ENCODE measurements at places on chromosomes 1 and 21. TPM values are rescaled to one million over a fixed set of nuclear protein-coding genes. Genes with fewer than 3 reads are reported as not detected.
A peak's percentile ranks its signal among the peaks of the same experiment; 100 is the strongest.

GRCh38 chr1:233631810-233632405, 18.0 kb downstream of the KCNK1 start:
- no peak for DNase-seq
- no peak overlapping the region for H3K4me3 ChIP-seq
- no peaks in the 10 kb centered on the region for H3K4me1 ChIP-seq

Gene LDLRAD1
- total RNA-seq = not detected

DNA sequence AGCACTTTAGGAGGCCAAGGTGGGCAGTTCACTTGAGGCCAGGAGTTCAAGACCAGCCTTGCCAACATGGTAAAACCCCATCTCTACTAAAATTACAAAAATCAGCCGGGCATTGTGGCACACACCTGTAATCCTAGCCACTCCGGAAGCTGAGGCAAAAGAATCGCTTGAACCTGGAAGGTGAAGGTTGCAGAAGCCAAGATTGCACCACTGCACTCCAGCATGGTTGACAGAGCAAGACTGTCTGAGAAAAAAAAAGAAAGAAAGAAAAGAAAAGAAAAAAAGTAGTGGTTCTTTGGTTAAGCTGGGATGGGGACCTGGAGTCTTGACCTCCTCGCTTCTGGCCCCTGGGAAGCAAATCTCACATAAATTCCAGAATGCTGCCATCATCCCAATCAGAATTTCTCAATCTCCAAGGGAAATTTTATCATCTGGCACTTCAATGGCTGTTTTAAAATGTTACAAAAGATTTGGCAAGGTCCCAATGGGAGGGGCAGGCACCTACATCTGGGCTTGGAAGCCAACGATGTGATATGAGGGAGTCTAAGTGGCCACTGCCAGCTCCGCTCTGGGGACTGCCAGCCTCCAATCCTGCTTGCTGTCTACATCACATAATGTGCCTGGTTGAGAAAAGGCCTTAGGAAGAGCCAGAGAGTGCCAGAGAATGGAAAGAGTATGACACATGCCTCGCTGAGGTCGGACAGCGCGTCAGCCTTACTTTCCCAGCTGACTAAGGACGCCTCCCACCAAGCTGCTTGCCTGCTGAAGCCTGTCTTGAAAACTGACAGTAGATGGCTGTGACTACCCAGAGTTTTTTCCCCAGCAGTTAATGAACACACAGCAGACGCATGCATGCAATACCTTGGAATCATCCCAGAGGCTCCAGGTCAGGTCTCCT, 42.1 kb upstream of the SRP9 start:
- peak overlapping the region; percentile 96 for H3K27ac ChIP-seq
- H3K36me3 ChIP-seq = no peaks in the 10 kb centered on the region
- H3K4me1 ChIP-seq = peaks cover 28% of the 10 kb centered on the region
- H3K4me3 ChIP-seq = peak overlapping the region; percentile 78
- DNase-seq = peak; percentile 94

DNA sequence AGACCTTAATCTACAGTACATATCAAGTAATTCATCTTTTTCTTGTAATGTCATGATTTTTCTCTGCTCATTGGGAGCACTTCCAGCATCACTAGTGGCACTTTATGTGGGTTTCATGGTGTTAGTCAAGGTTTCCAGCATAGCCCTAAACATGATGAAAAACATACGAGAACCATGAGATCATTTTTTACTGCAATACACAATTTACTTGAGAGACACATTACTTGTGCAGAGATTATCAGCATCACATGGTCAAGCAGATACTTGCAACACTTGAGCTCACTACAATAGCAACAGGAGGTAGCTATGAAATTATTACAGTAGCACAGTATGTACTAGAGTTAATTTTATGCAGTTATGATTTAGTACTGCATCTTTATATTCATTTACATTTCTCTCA, 36.4 kb downstream of the ITGB3BP start:
- peaks cover 8% of the 10 kb centered on the region for H3K4me1 ChIP-seq
- H3K4me3 ChIP-seq = no peak overlapping the region
- H3K27me3 ChIP-seq = no peaks in the 10 kb centered on the region

DNA sequence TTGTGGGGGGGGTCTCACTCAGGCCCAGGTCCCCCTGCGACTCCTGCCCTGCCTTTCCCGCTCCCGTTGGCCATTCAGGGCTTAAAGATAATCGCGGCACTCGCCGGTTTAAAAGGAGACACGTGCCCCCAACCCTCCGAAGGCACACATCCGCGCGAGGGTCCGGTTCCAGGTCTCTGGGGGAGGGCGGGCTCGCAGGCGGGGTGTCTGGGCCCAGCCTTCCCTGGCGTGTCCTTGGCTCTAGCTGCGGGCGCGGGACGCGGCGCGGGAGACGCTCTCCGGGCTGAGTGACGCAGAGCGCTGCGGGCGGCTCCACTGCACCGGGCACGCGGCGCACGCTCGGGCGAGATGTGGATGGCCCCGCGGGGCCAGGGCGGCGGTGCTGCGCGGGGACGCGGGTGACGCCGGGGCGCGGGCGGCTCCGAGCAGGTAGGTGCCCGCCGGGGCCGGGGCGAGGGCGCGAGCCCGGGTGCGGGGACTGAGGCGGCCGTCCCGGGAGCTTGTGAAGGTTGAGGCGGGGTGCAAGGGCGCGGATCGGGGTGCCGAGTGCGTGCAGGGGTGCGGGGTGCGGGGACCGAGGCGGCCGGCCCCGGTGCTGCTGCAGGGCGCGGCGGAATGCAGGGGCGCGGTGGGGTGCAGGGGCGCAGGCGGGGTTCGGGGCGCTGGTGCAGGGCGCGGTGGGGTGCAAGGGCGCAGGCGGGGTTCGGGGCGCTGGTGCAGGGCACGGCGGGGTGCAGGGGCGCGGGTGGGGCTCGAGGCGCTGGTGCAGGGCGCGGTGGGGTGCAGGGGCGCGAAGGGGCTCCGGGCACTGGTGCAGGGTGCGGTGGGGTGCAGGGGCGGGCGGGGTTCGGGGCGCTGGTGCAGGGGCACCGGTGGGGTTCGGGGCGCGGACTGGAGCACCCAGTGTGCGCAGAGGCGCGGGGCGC, 3.3 kb upstream of the TRPM2 start:
- peaks cover 51% of the 10 kb centered on the region for H3K27me3 ChIP-seq
- H3K27ac ChIP-seq = no peak overlapping the region
- no peaks in the 10 kb centered on the region for H3K36me3 ChIP-seq

- no peak overlapping the region for H3K4me3 ChIP-seq
- H3K27ac ChIP-seq = no peak overlapping the region
- peaks cover 3% of the 10 kb centered on the region for H3K4me1 ChIP-seq
- DNase-seq = no peak
- peaks cover 20% of the 10 kb centered on the region for H3K36me3 ChIP-seq
These were observed 54.6 kb downstream of the ADSS2 start for GRCh38 chr1:244397131-244397530.

Gene SPRR4
- total RNA-seq = not detected

DNA sequence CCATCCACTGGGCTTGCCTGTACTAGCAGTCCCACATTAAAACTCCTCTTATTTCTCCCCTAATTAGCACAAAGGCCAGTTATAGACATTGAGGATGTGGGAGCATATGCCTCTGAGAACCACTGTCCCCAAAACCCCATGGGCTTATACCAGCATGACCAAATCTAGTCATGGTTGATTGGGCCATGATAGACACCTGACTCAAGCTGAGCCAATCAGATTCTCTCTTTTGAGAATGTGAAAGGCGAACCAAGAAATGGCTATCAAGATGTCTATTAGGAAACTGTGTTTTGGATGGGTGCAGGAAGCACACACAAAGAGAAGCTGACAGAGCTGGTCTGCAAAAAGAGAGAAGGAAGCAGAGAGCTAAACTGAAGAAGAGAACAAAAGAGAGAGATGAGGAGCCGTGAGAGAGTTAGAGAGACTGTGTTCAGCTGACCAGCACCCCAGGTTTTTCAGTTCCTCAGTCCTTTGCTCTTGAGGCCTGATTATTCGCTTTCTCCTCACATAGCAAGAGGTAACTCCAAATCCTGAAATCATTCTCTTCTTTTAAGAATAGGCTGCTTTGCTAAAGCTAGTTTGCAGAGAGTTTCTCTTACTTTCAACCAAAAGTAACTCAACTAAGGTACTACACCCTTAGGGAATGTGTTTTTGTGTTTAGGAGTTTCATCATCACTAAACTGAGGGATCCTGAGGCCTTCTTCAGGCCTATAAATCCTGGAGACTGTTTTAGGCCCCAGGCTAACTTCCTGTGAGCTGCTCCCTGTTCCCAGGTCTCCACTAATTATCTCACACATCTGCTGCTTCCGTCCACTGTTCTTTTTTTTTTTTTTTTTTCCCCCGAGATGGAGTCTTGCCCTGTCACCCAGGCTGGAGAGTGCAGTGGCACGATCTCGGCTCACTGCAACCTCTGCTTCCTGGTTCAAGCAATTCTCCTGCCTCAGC, 7.9 kb upstream of the TIPRL start:
- no peak for DNase-seq
- H3K36me3 ChIP-seq = no peaks in the 10 kb centered on the region
- H3K27me3 ChIP-seq = no peaks in the 10 kb centered on the region
- H3K4me1 ChIP-seq = peaks cover 13% of the 10 kb centered on the region
- 0 out of 2 replicates have a peak overlapping the region, but pooled peaks have one; percentile 1 for H3K27ac ChIP-seq

GRCh38 chr21:41739011-41739410, 27.8 kb downstream of the RIPK4 start:
- H3K27ac ChIP-seq = no peak overlapping the region
- no peak overlapping the region for H3K4me3 ChIP-seq
- DNase-seq = no peak
- no peaks in the 10 kb centered on the region for H3K4me1 ChIP-seq
- H3K27me3 ChIP-seq = peaks cover 26% of the 10 kb centered on the region

DNA sequence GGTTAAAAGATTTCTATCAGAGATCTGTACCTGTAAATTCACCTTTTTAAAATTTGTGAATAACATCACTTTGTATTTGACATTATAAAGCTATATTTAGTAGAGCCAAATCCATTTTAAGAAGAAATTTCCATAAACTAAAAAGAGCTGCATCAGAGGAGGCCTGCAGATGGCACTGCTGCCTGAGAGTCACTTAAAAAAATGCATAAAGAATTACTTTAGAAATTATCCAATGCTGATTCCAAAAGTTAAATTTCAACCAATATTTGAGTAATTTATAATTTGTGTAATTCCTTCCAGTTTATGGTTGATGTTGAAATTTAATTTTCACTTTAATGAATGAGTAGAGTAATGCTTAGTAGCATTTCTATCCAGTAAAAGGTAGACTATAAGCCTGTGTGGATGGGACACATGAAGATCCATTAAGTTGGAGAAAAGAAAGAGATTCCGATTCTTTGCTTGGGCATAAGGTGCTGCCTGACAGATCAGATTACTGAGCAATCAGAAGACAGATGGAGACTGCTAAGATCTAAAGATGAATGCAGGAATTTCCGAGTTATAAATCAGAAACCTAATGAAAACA, 20.7 kb upstream of the RPE65 start:
- no peaks in the 10 kb centered on the region for H3K4me1 ChIP-seq
- no peaks in the 10 kb centered on the region for H3K27me3 ChIP-seq
- H3K36me3 ChIP-seq = no peaks in the 10 kb centered on the region
- H3K4me3 ChIP-seq = no peak overlapping the region
- no peak overlapping the region for H3K27ac ChIP-seq

DNA sequence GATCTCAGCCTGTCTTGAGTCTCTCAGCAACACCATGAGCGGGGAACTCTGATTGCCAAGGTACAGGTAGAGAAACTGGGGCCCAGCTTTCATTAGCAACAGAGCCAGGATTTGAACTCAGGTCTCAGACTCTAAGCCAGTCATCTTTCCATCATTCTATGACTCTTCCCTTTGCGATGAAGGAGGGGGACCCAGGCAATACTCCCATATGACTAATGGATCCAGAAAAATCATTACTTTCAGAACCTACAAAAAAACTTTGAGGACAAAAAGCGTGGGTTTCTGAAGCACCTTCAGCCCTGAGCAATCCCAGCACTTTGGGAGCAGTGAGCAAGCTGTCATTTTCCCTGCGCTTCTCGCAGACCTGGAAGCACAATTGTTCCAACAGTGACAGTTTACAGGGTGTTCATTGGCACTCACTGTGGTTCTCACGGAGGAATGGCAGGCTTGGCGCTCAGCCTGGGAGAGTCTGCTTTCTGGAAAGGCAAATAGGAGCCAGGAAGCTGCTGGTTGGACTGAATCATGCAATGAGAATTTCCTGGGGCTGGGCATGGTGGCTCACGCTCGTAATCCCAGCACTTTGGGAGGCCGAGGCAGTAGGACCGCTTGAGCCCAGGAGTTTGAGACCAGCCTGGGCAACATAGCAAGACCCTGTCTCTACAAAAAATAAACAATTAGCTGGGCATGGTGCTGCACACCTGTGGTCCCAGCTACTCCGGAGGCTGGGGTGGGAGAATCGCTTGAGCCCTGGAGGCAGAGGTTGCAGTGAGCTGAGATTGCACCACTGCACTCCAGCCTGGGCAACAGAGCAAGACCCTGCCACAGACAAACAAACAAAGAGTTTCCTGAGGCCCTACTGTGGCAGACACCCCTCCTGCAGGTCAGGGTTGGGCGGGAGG, 40.1 kb downstream of the SLC2A7 start:
- peak overlapping the region; percentile 71 for H3K4me3 ChIP-seq
- 0 out of 2 replicates have a peak, but pooled peaks cover under 1% of the 10 kb centered on the region for H3K36me3 ChIP-seq
- peak; percentile 98 for DNase-seq
- H3K27ac ChIP-seq = peak overlapping the region; percentile 95
- peaks cover 40% of the 10 kb centered on the region for H3K4me1 ChIP-seq

DNA sequence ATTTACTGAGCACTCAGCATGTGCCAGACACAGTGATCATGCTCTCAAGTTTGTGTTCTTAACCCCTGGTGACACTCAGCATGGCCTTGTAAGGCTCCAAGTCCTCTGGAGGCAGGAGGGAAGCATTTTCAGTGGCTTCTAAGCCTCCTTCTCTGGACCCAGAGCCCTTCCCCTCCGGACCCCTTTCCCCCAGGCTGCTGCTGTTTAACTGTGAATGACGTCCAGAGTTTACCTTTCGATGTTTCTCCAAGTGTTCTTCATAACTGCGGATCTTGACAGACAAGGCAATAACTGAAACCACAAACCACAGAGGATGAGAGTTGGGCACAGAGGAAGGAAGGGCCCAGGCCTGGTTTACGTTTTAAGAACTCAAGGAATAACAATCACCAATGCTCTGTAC, 6.5 kb downstream of the MRPS15 start:
- H3K4me3 ChIP-seq = no peak overlapping the region
- no peak for DNase-seq
- peaks cover 3% of the 10 kb centered on the region for H3K27me3 ChIP-seq
- peaks cover 5% of the 10 kb centered on the region for H3K4me1 ChIP-seq
- H3K36me3 ChIP-seq = peaks cover 25% of the 10 kb centered on the region

GRCh38 chr1:150561974-150562445, 12.8 kb downstream of the ADAMTSL4 start:
- peak; percentile 81 for DNase-seq
- peaks cover 53% of the 10 kb centered on the region for H3K4me1 ChIP-seq
- H3K4me3 ChIP-seq = peak overlapping the region; percentile 90
- H3K27ac ChIP-seq = peak overlapping the region; percentile 99
- H3K36me3 ChIP-seq = no peaks in the 10 kb centered on the region
- peaks cover 12% of the 10 kb centered on the region for H3K27me3 ChIP-seq

GRCh38 chr1:103171041-103171590, 62.8 kb upstream of the COL11A1 start:
- H3K4me3 ChIP-seq = no peak overlapping the region
- peak overlapping the region; percentile 54 for H3K27ac ChIP-seq
- peaks cover 5% of the 10 kb centered on the region for H3K36me3 ChIP-seq
- peaks cover 31% of the 10 kb centered on the region for H3K4me1 ChIP-seq

Gene KRTAP19-8
- total RNA-seq = not detected

Gene FAM78B
- total RNA-seq = not detected

- no peaks in the 10 kb centered on the region for H3K36me3 ChIP-seq
- H3K27ac ChIP-seq = peak overlapping the region; percentile 44
- peaks cover 29% of the 10 kb centered on the region for H3K4me1 ChIP-seq
- peak; percentile 50 for DNase-seq
- no peak overlapping the region for H3K4me3 ChIP-seq
These were observed 623.3 kb upstream of the NR5A2 start for GRCh38 chr1:199404191-199404590.

Gene GBP6
- total RNA-seq = not detected

Gene CRABP2
- 60.0 TPM for total RNA-seq
